ENCODE measurements at places on chromosomes 11 and 22. TPM values are rescaled to one million over a fixed set of nuclear protein-coding genes. Genes with fewer than 3 reads are reported as not detected.

Gene TOP3B
- polyA plus RNA-seq = 40.5 TPM

Gene DHCR7
- 54.2 TPM for polyA plus RNA-seq

Gene BCL2L13
- polyA plus RNA-seq = 47.5 TPM

Gene MPZL2
- polyA plus RNA-seq = 28.3 TPM

Gene YAP1
- 221 TPM for polyA plus RNA-seq

Gene DTX4
- polyA plus RNA-seq = 45.9 TPM

Gene DRD4
- 1.1 TPM for polyA plus RNA-seq

Gene CNGA4
- 1.1 TPM for polyA plus RNA-seq

Gene C11orf54
- polyA plus RNA-seq = 142 TPM

Gene POU2AF2
- polyA plus RNA-seq = not detected

Gene GDPD4
- 0.17 TPM for polyA plus RNA-seq

Gene PANX3
- not detected for polyA plus RNA-seq

Gene DNAL4
- polyA plus RNA-seq = 30.2 TPM

Gene EFEMP2
- 102 TPM for polyA plus RNA-seq

Gene MPPED2
- 19.0 TPM for polyA plus RNA-seq

Gene CDC42BPG
- 5.4 TPM for polyA plus RNA-seq

Gene HSPB2
- 2.1 TPM for polyA plus RNA-seq

Gene ABCC8
- 1.2 TPM for polyA plus RNA-seq

Gene CARD18
- not detected for polyA plus RNA-seq
